C1 segment of cervical spinal cord (tissue), 14 donors: ENCODE measurements at places on chromosomes 4 and X.

- DNase-seq = no peak
Observed at GRCh38 chrX:6071731-6072130, 156.9 kb downstream of the NLGN4X start.

DNA sequence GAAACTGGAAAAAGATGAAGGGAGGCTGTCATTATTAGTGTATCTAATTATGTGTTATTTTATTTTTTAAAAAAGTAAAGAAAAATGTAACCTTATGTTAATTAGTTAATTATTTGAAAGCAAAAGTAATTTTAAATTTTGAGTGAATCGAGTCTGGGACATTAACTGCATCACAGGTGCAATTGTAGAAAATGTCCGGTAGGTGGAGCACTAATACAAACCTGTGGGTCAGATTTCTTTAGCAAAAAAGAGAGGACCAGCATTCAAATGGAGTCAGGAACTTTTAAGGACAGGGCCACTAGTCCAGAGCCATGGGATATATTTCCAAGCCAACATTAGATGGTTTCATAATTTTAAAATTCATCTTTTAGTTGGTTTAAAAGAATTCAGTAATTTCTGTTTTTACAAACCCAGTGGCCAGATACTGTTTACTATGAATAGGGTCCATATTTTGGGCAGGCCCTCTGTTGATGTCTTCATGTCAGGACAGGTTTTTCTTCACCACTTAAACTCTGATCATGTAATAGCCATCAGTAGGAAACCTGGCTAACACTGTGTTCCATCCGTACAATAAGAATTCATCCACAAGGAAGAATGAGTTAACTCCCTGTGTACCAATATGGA, 27.2 kb downstream of the BST1 start:
- DNase-seq = peak; percentile 6

DNA sequence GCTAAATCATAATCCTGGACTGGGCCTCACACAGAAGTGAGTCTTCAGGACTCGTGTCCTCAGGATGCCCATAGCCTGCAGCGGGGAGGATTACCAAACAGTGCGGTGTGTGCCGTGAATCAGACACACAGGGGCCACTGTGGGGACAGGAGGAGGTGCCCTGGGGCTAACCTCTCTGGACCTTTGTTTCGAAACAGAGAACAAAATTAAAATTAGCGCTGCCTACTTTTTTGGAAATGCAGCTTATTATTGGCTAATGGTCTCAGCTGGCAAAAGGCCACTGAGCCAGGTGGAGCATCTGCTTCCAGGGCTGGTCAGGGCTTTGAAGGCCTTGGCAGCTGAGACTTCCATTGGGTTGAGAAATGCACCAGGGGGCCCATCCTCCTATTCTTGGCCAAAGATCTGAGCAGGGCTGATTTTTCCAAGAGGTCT, 236.2 kb downstream of the EVC2 start:
- no peak for DNase-seq

DNA sequence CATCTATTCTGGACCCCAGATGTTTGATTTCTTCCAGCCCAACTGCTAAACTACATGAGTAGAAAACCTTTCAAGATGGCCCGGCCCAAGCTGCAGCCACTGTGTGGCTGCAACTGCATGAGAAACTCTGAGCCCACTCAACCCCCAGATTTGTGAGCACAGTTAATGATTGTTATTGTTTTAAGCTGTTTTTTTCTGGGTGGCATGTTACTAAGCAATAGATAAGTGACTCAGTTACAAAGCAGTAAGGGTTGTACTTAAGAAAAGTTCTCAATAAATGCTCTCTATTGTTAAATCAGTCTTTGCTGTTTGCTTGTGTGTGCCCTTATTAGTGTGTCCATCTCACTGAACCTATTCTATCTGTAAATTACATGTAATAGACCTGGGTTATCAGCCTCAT, 51.8 kb downstream of the GC start:
- DNase-seq = no peak

- DNase-seq = no peak
Observed at GRCh38 chr4:7547368-7548040, 112.8 kb upstream of the PSAPL1 start.

- DNase-seq = no peak
Observed at GRCh38 chr4:88881227-88881569, 175.8 kb downstream of the FAM13A start.

- no peak for DNase-seq
Observed at GRCh38 chr4:108261026-108261425, 92.3 kb upstream of the LEF1 start.

DNA sequence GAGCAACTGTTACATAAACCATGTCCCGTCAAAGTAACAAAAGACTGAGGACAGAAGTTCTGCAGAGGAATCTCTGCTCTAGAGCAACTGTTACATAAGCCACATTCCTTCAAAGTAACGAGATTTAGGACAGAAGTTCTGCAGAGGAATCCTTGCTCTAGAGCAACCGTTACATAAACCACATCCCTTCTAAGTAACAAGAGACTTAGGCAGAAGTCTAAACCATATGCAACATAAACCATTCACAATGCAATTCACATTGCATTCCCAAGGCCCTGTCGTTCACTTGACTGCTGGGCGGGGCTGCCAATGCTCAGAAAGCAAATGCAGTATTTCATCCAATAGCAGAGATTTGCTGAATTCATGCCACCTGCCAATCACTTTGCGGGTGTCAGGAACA, 124.4 kb upstream of the PUDP start:
- no peak for DNase-seq

DNA sequence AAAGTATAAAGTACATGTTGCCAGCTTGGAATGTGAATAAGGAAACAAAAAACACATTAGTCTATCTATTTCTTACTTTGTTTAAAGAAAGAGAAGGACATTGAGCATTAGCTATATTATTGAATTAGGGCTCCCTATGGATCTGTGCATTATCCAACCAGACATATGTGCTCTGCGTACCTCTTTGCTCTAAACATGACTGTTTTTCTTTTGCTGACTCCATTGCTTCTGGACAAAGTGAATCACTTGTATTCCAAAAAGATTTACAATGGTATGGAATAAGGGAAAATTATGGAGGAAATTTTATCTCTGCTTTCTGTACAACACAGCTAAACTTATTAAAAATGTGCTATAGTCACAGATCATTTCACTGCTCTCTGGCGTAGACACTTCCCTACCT, 727.8 kb upstream of the LCORL start:
- DNase-seq = no peak

DNA sequence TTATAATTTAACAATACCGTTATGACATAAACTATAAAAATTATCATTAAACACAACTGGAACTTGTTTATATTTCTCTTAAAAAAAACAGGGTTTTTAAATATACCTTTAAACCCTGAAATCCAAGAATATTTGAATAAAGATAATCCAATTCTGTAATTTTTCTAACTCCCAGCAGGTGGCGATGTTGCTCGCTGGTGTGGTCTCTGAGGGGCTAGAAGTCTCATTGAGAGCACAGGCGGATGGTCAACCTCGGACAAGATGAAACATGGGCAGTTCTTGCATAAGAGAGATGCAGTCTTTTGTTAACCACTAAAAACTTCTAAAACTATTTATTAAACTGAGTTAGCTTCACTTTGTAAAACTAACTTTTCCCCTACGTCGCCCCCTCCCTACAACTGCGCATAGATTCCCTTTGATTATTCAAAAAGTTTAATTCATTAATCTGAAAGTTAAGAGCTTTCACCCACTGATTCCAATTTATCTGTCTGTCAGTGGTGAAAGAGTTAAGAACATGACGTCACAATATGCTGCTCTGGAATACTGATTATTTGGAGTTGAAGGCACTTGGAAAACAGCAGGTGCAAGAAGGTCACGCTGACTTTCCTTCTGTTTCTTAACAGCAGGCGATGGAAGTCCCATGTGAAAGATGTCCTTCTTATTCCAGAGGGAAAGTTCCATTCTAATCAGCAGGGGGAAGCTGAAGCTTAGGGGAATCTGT, 29.5 kb downstream of the DMP1 start:
- DNase-seq = peak; percentile 42

DNA sequence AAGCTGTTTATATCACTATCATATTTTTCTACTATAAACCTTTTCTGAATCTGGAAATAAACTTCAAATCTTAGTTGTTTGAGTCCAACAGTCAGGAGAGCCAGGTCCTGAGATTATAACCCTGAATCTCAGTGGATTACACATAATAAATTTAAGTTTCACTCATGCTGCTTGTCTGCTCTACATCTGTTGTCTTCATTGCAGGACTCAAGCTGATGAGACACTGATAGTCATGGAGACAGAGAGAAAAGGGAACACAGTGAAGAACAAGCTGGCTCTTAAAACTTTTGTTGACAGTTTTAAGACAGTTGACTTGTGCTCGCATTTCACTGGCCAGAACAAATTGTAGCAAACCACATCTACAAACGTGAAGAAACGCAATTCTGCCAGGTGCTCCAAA, 327.0 kb upstream of the CTSO start:
- DNase-seq = no peak

DNA sequence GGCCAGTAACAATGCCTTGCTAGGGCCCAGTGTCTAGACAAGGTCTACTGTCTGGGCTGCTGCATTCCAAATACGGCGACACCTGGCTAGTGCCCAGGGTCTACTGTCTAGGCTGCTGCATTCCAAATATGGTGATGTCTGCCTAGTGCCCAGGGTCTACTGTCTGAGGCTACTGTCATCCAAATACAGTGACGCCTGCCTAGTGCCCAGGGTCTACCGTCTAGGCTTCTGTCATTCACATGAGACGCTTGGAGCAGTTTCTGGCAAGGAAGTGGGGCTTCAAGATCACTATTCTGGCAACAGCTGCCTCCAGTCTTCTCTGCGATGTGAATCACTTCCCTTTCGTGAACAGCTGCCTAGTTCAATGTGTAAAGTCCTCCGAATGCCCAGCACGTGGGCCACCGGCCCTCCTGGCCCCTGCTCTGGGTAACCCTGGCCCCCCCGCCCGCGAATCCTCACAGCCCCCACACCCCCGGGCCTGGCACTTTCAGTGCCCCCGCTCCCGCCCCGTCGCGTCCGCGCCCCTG, 12.7 kb downstream of the ACOX3 start:
- DNase-seq = peak; percentile 48

GRCh38 chrX:105229146-105229545, 8.7 kb upstream of the TEX13A start:
- DNase-seq = no peak

- DNase-seq = no peak
Observed at GRCh38 chr4:16066586-16067128, 17.2 kb downstream of the PROM1 start.

DNA sequence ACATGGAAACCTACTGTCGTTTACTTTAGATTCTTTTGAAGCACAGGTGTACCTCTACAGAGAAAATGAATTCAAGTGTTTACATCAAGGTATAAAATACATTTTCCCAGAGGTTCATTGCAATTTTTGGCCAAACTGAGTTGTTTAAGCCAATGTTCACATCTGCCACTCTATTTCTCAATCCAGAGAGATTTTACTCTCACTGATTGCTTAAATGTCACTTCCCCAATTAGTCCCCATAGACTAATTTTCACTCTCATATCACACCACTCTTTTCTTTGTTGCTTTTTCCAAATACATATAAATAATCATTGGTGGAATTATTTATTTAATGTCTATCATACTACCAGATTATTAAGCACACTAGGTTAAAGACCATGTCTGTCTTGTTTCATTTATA, 271.8 kb downstream of the PPP3CA start:
- no peak for DNase-seq

GRCh38 chr4:40550948-40551462, 78.7 kb downstream of the RBM47 start:
- DNase-seq = no peak

DNA sequence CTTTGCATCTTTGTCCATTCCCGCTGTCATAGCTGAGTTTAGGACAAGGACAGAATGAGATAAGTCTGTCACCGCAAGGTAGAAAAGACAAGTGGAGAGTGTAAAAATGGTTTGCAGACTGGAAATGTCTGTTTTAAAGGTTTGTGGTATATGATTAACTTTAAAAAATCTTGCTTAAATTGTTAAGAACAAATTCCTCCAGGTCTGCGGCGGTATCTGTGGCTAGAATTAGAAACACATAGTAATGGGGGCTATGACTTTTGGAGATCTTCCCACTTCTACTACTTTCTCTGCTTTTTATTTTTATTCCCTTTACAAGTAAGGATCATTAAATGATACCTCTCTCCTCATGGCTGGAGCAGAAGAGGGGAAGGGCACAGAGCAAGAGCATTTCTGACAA, 92.2 kb downstream of the MID1IP1 start:
- DNase-seq = no peak

DNA sequence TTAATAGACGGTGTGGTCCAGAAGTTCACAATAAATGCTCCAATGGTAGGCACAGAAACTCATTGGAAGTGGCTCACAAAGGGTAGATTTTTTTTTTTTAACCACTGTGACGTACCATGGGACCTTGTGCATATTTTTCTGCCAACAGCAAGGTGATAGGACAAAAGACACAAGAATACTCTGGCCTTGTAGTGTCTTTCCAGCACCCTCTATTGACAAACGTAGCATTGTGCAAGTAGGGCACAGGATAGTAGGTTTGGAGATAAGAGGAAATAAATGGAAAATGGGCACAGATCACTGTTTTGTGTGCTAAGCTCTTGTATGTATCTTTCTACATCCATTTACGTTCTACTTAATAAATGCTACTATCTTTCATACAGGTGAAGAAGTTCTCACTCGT, 2054.9 kb downstream of the PCDH7 start:
- DNase-seq = no peak

- DNase-seq = no peak
Observed at GRCh38 chrX:43964936-43965335, 8.3 kb downstream of the NDP start.

DNA sequence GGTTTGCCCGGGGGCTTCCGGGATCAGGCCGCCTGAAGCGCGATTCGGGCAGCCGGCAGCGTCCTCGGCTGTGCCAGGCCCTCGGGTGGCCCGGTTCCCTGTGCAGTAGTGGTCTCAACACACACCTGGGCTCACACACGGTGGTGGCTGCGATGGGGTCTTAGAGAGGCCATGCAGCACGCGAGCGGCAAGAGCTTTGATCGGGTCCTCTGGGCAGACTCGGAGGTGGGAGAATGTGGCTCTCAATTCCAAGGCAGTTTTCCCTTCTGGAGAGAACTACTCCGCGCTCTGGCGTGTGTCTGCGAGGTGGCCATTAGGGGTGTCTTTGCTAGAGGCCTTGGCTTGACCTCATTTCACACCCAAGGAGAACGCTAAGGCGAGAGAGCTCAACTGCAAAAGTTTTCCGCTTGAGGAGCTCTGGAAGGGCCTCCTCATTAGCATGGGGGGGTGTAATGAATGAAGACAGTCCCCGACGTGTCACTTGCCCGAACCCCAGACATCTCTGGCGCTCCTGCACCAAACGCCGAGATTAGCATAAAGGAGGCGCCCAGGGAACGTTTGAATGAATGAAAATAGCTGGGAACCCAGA, 771 bp upstream of the RBPJ start:
- DNase-seq = no peak

GRCh38 chr4:123777373-123777772, 380.8 kb downstream of the SPRY1 start:
- DNase-seq = no peak

GRCh38 chr4:74583757-74584156, 138.8 kb downstream of the AREG start:
- no peak for DNase-seq

- DNase-seq = no peak
Observed at GRCh38 chr4:112284166-112284565, 1.5 kb downstream of the TIFA start.

GRCh38 chr4:168868044-168868781, 141.8 kb downstream of the CBR4 start:
- no peak for DNase-seq

- DNase-seq = no peak
Observed at GRCh38 chrX:130887376-130887775, 15.6 kb downstream of the ENOX2 start.

- no peak for DNase-seq
Observed at GRCh38 chr4:5383191-5383980, 325.0 kb downstream of the EVC2 start.
